ENCODE measurements at places on chromosomes 2 and 18.

DNA sequence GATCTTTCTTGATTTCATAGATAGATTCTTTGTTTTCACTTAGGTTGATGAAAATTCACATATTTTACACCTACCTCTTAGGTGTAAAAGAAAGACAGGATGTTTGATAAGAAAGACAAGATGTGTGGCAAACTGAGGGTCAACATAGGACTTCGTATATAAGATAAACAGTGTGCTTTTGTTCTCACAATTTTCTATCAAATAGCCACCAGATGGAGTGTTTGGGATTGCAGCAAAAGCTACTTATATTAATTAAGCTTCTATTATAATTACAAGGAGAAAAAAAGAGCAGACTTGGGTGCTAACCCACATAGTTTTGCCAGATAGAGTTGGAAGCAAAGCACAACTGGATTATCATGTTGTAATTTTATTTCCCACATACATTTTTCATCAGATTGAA is 232.9 kb downstream of the CDH7 start:
- DNase-seq = no peak

DNA sequence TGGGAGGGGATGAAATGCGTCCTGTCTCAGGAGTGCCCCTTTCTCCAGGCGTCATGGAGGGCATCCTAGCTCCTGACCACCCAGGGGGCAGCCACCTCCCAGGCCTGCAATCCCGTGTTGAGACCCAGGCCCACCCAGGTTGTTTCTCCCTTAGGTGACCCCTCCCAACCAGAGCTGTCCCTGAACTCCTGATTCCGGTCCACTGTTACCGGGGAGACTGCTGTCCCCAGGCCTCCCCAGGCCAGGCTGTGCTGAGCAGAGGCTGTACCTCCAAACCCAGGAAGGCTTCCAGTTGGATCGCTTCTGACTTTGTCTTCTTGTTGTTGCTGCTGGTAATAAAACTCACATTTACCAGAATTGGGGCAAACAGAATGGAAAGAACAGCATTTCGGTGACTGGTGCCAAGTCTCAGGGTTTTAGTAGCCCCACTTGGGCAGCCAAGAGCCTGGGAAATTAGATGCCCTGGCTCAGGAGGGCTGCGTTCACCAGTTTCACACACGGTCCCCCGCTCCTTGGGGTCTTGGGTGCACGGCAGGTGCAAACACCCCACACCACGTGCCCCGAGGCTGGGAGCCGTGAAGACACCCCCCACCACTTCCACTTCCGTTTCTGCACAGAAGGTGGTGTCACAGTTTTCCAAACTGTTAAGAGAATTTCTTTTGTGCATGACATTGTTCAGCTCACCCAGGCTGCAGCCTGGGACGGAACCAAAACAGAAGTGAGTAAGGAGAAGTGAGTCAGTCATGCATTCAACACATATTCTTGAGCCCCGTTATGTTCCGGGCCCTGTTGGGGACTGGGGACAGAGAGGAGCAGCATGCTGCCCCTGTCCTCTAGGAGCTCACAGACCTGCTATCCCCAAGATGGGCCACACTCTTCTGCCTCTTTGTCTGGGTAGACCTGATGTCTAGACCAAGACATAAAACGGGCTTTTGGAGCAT is 29.4 kb downstream of the ITM2C start:
- no peak for DNase-seq

GRCh38 chr18:12657684-12658425 is at the start of gene SPIRE1:
Gene SPIRE1, minus strand, starts transcription at chr18:12658107. Its CDS starts 241 bp downstream, at chr18:12657866.
- DNase-seq = peak; percentile 81

DNA sequence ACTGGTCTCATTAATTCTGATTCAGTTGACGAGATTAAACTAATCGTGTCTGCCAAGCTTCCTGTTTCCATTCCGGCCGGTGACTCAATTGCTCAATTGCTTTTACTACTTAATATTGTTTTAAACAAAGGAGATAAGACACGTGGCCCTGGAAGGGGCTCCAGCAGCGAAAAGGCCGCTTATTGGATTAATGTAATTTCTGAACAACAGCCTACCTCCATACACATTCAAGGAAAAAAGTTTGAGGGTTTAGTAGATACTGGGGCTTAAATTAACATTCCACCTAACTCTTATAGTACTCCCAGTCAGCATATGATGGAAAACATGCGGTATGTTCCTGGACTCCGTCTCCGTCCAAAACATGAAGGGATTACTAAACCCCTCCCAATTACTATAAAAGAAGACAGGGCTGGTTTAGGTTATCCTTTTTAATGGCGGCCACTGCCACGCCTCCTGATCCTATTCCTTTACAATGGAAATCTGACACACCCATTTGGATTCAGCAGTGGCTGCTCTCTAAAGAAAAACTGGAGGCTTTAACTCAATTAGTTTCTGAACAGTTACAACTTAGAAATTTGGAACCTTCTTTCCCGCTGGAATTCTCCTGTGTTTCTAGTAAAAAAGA is 27.1 kb downstream of the VPS54 start:
- DNase-seq = no peak

DNA sequence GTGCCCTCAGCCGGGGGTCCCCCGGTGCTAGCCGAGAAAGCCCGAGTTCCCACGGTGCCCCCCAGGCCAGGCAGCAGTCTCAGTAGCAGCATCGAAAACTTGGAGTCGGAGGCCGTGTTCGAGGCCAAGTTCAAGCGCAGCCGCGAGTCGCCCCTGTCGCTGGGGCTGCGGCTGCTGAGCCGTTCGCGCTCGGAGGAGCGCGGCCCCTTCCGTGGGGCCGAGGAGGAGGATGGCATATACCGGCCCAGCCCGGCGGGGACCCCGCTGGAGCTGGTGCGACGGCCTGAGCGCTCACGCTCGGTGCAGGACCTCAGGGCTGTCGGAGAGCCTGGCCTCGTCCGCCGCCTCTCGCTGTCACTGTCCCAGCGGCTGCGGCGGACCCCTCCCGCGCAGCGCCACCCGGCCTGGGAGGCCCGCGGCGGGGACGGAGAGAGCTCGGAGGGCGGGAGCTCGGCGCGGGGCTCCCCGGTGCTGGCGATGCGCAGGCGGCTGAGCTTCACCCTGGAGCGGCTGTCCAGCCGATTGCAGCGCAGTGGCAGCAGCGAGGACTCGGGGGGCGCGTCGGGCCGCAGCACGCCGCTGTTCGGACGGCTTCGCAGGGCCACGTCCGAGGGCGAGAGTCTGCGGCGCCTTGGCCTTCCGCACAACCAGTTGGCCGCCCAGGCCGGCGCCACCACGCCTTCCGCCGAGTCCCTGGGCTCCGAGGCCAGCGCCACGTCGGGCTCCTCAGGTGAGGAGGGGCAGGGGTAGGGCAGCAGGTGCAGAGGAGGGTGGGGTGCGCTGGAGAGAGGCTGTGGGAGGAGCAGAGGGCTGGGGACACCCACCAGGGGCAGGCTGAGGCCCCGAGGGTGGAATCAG is 14.1 kb upstream of the GMPPA start:
- DNase-seq = no peak

- DNase-seq = no peak
These were observed 34.9 kb upstream of the LCLAT1 start for GRCh38 chr2:30412047-30412683.

- no peak for DNase-seq
These were observed 27.6 kb downstream of the STAT1 start for GRCh38 chr2:190986221-190986953.

DNA sequence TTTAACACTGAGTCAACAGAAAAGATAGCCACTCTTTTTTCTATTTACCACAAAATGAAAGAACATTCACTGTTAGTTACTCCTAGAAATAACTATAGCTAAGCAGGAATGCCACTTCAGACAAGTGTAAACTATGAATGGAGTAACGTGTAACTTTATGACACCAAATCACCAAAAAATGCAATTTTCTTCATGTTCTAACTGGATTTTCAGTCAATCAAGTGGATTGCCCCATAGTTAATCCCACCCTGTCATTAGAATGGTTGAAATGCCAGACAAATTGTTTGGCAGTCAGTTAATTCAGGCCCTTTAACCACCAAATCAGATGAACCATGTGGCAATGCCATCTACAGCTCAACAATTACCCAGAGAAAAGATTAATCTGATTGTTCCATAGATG is 9.9 kb downstream of the EPHA4 start:
- DNase-seq = no peak

GRCh38 chr2:145258903-145259579 is 739.1 kb upstream of the ZEB2 start:
- no peak for DNase-seq

GRCh38 chr18:36372903-36373311 is 75.4 kb downstream of the FHOD3 start:
- no peak for DNase-seq

DNA sequence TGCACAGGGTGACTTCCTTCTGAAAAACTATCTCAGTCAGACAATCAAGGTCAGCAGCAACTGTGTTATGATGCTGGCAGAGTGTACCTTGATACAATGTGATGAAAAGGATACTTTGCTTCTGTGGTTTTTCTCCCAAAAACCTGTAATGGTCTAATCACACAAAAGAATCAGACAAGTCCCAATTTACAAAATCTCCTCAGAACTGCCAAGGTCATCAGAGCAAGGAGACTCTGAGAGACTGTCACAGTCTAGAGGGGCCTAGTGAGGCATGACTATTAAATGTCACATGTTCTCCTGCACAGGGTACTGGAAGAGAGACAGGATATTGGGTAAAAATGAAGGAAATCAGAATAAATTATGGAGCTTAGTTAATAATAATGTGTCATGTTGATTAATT is 185.4 kb downstream of the ST6GAL2 start:
- DNase-seq = no peak

- no peak for DNase-seq
These were observed 22.0 kb downstream of the RELCH start for GRCh38 chr18:62209046-62209445.

GRCh38 chr2:232655392-232655791 is 22.0 kb downstream of the EFHD1 start:
- peak; percentile 45 for DNase-seq

DNA sequence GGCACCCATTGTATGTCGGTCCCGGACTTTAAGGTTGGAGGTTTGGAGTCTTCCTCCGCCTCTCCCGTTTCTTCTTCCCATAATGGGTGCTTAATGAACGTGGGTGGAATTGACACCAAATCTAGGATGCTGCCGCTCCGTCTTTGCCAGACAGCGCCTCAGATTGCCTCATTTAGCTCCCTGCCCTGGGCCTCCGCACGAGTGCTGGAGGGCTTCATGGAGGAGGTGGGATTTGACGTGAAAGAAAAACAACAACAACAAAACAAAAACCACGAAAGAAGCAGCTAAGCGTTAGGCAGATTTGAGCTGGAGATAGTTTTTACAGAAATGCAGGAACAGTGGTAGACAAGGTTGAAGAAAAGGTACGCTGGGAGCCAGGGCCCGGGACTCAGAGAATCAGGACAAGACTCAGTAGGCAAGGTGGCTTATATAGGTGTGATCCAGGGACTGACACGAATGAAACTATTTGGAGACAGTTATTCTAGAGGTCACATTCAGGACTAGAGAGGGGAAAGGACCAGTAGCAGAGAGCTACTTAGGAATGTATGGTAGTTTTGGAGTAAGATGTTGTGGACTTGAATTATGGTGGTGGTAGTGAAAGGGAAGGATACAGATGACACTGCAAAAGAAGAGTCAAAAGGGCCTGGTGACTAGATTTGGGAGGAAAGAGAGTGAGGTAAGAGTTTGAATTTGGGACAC is 605 bp downstream of the ZNF2 start:
- DNase-seq = no peak

GRCh38 chr2:95234816-95235215 is 27.5 kb downstream of the ZNF892 start:
- no peak for DNase-seq

DNA sequence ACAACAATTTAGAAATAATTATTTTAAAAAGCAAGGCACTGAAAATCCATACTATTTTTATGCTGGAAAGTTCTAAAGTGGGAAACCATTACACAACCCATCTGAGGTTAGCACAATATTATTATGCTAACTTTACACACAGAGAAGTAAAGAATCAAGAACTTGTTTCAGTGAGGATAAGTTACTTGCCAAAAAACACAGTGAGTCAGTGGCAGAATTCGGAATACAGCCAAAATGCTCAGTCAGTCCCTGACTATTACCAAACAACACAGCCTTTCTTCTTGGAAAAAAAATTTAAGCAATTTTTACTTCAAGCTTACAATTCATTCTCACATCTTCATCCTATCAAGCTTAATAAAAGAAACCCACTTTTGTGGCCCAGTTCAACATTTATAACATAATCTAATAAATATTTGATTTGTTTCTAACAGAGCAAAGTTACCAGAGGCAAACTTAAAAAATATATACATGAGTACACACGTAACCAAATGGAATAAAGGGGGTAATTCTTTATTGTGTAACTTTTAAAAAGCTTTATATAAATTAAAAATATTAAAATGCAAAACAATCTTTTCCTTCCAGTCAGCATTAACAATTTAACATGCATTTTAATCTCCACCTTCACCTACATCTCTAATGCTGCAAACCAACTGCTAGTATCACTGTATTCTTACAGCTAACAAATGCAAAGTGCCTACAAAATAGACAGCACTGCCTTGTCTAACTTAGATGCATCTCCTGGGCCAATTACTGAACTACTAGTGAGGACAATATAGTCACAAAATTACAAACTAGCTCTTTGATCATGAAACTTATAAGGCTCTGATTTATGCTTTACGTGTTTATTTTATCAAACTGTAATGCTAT is 55.2 kb downstream of the CCDC88A start:
- DNase-seq = peak; percentile 53

GRCh38 chr2:168949324-168949723 is 48.2 kb downstream of the G6PC2 start:
- no peak for DNase-seq

DNA sequence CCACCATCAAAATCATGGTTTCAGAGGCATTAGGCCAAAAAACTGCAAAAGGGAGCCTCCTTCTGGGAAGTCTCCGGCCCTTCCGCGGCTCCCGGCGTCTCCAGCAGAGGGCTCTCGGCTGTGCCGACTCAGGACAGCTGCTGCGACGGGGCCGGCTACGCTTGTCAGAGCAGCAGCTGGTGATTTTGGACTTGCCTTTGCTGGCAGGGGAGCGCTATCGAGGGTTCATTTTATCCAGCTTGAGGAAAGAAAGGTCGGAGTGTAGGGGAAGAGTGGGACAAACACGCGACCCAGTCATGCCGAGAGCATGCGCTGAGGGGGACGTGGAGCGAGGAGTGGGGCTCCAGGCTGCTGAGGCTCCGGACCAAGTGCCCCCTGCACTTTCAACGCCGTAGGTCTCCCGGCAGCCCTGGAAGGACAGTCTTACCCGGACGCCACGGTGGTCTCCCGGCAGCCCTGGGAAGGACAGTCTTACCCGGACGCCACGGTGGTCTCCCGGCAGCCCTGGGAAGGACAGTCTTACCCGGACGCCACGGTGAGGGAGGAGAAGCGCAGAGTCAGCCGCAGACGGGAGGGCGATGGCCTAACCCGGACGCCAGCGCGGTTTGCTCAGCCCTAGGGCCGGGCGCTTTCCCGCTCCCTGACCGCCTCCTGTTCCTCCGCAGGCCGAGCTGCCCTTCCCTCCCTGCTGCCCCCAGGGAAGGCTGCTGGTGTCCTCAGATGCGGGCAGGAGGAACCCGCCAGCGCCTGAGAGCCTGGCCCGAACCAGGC is 21.7 kb downstream of the DDX18 start:
- DNase-seq = peak; percentile 90

DNA sequence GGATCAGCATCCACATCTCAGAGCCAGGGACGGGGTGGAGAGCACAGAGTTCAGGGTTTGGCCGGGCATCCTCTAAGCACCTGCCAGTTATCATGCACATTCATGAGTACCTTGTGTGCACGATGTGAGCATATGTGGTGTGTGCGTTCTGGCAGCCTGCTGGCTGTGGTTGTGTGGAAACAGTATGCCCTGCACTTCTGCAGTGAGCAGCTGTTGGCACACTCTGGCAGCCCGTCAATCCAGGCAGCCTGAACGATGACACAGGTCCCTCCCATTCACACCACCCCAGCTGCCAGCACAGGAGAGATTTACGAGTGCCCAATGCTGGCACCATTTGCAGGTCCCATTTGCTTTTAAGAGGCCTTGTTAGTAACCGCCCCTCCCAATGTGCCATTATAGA is 74.2 kb downstream of the CD8B2 start:
- peak; percentile 61 for DNase-seq

- no peak for DNase-seq
These were observed 1058.5 kb downstream of the CBLN2 start for GRCh38 chr18:71485611-71486010.

Data from right forelimb (tissue), 1 donor.